ENCODE measurements at places on chromosomes 5 and 9.

DNA sequence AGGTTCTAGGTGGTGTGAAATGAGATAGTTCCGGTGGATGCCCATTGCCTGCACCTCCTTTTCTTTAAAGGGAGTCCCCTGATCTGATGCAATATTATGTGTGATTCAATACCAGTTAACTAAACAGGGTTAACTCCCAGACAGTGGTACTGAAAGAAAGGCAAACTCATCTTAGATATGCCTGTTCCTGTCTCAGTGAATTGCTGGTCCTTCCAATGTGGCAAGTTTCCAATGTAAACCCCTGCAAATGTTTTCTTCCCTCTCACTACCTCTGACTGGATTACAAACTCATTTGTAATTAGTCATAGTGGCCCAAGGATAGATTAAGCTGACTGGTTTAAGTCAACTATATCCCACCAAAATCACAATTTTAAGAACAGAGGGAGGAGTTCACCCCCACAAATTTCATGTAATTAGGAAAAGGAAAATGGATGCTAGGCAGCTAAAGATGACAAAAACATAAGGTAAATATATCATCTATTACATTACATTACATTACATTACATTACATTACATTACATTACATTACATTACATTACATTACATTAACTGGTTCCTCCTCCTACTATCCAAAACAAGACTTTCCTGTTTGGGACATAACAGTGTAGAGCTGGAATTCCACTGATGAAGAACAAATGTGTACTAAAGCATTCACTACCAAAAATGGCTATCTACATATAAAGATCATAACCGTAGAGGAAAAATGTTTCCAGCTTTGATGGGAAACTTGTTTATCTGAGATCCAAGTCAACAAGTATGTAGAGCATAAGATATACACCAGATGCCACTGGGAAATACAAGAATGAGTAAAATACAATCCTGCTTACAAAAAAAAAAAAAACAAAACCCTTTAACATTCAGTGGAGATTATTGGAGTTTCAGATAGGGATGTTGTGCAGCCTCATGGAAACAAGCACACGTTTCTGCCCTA lies 121.5 kb upstream of the SNX2 start:
- no peak for DNase-seq

DNA sequence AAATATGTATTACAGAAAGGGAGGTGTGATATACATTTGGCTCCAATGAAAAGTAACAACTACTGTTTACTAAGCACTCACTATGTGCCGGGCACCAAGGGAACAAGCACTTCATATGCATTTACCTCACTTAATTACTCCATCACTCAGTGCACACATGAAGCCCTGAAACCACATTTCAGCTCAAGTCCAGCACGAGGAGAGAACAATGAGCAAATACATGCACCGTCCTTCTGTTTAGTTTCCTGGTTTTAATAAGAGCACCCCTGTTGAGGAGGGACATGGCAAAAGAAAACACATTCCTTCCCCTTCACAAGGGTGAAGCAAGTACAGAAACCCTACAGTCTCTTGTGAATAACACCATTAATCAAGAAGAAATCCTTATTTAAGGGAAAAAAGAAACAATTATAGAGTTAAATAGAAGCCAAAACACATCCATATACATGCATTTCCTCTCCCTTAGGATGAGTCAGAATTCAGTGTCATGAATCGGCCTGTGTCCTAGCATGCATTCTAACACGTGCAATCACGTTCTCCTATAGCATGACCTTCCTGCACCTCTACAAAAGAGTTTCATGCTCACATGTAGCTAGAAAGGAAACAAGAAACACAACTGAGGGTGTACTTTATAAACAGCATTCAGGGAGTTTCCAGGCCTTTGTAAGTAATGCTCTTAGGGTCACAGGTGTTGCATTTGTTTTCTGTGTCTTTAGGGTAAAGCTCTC lies 411.6 kb downstream of the BNC2 start:
- DNase-seq: no peak

DNA sequence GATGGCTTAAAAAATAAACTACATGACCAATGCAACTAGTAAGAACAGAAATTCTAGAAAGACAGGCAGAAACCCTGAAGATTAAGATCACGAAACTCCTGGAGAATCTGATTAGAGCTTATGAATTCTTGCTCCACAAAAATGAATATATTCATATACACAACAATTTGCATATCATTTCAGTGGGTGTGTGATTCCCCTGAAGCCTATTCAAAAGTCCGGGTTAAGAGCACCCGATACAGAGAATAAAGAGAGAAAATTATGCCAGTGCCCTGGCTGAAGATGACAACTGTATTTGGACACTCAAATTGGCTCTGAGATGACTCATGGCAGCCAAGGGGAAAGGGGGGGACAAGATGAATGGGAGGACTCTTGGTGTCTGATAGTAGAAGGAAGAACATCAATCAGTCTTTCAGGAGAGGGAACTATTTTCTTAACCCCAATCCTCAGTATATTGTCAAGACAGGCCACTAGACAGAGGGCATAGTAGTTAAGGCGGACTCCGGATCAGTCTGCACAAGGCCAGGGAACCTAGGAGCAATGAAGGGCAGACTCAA lies 6.0 kb downstream of the TMOD1 start:
- DNase-seq: no peak

DNA sequence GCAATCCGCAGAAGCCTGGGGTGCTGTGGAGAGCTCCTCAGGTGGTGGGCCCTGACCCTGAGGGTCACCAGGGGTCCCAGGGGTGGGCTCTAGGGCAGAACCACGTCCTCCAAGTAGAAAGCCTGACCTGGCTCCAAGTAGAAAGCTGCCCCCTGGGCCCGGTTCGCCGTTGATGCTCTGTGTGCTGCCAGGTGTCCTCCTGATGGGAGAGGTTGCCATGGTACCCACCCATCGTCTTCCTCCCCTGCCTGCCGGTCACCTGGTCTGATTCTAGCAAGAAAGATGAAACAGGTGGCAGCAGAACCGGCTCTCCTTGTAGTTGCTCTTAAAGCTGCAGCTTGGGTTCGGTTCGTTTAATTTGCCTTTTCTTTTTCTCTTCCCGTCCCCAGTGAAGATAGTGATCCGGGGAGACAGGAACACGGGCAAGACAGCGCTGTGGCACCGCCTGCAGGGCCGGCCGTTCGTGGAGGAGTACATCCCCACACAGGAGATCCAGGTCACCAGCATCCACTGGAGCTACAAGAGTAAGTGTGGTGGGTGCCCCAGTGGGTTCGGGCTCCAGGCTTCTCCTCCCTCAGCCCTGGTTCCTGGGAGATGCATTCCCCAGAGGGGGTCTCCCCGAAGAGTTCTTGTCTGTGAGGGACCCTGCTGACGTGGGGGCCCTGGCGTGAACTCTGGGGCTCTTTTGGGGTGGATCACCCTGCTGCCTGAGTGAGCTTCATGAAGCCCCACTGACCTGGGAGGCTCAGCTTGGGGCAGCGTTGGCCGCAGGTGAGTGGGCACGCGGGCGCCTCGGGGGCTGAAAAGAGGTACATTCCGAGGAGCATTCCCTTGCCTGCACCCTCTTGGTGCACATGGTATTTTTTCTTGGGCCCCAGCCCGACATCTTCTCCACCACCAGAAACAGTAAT lies 15.6 kb downstream of the RABL6 start:
- DNase-seq: no peak

DNA sequence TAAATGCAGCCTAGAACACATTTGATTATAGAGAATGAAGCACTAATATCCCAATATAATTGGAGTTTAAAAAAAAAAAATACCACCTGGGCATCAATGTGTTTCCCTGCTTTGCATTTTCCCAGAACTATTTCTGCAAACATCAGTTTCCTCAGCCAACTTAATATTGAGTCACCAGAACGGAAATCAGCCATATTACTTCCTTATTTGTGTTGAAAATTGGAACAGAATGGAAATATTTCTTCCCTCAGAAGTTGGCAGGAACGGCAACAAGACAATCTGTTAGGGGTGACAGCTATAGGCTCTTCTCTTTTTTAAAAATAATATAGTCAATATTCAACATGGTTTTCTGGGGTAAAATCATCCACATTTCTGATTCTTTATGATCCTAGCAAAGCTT lies 4.0 kb downstream of the MFAP3 start:
- DNase-seq: no peak

DNA sequence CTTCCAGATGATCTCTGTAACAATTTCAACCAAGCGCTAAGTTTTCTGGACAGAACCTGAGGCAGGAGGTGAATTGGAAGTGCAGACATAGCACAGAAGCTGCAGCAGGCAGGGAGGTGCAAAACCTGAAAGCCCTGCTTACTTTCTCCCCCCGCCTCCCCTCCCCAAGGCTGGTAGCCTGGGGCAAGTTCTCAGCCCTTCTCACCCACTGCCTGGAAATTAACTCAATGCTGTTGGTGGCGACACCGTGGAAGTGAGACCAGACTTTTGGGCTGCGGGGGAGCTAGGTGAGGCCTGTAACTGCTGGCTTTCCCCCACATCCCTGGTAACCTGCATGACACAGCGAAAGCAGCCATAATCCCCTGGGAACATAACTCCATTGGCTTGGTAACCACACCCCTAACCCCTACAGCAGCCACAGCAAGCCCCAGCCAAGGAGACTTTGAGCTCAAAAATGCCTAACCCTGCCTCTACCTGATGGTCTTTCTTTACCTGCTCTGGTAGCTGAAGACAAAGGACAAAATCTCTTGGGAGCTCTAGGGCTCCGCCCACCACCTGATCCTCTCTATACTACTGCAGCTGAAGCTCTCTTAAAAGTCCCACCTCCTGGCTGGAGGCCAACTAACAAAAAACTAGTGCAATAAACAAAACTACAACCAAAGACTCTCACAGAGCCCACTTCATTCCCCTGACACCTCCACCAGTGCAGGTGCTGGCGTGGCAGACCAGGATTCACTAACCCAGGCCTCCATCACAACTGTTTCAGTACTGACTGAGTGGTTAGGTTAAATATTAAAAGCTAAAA lies 11.9 kb upstream of the OR13C8 start:
- no peak for DNase-seq

- no peak for DNase-seq
Measured at GRCh38 chr5:126002222-126002897, 420.8 kb upstream of the GRAMD2B start.

DNA sequence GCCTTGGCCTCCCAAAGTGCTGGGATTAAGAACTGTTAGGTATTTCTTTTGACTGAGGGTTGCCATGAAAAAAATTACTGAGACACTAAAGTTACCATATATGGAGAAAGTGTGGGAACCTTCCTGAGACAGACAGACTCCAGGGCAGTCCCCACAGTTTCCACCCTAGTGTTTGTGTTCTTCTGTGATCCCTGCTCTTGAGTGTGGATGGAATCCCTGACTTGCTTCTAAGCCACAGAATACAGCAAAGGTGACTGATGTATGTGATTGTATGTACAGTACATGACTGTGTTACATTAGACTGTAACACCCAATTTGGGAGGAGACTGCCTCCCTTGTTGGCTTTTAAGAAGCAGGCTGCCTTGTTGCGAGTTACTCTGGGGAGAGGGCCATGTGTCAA lies 24.7 kb upstream of the ADAM19 start:
- DNase-seq: no peak

DNA sequence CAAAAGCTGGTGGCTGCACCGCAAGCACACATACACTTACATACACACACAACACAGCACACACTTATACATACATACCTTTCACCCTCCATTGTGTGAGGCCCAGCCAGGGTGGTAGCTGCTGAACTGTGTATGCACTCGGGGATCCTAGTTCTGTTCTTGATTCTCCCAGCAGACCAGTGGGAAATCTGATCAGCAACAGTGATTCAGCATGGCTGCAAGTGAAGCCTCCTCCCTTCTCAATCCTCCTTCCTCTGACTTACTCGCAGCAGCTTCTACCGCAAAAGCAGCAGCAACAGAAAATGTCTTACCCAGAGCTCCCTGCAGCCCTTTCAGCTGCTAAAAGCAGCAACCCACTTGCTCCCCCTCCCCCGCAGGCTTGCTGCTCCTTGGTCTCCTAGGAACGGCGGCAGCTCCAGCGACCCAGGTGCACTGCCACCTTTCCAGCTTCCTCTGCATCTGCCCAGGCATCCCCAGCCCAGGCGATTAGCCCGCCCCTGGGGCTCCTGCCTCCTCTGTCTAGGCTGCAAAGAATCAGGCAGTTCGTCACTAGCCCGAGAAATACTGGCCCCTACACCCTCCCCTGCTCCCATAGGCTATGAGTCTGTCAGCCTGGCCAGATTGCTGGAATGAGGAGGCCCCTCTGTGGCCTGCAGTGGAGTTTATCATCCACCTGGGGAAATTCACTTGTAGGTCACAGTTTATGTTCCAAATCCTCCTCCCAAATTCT lies at the start of gene KLHL3:
KLHL3 (minus strand) TSS at position 535 of the 730 bp plus-strand sequence; CDS start at position 92, 443 bp downstream.
- DNase-seq: no peak

- DNase-seq: no peak
Measured at GRCh38 chr9:108323615-108324014, 532.2 kb downstream of the ACTL7B start.

GRCh38 chr9:23643656-23644258 lies 182.3 kb downstream of the ELAVL2 start:
- DNase-seq: no peak

DNA sequence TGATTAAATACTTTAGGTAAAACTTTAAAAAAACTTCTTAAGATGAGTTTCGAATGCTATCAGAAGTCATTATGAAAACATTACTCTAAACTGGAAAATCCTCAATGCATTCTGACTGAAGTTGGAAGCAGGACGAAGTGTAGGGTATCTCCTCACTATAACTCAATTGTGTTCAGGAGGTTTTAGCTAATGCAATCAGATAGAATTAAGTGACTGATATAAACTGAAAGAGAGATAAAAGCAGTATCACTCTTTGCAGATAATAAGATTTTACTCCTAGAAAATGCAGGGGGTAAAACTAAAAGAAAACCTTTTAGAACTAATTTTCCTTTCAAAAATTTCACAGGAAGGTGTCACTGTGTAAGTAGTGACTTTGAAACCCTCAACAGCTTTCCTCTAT lies 22.1 kb downstream of the TAS2R1 start:
- DNase-seq: no peak

- no peak for DNase-seq
Measured at GRCh38 chr5:132762246-132763000, 14.6 kb downstream of the SEPTIN8 start.

GRCh38 chr5:2700876-2701275 lies 50.6 kb downstream of the IRX2 start:
- no peak for DNase-seq

GRCh38 chr5:31972558-31972957 lies 201.6 kb downstream of the GOLPH3 start:
- no peak for DNase-seq

- no peak for DNase-seq
Measured at GRCh38 chr9:81694541-81694940, 5.2 kb upstream of the TLE1 start.

DNA sequence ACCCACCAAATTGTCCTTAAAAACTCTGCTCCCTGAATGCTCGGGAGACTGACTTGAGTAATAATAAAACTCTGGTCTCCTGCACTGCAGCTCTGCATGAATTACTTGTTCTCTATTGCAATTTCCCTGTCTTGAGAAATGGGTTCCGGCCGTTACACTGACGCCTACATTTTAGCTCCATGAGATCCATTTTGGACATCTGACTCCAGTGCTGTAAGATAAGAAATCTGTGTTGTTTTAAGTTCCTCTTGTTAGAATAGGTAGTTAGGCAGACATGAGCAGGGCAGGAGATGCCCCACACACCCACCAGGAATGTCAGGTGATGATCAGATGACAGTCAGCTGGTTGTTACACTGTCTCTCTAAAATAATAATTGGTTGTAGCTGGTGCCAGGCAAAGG lies 125.8 kb upstream of the SHB start:
- DNase-seq: no peak

- no peak for DNase-seq
Measured at GRCh38 chr5:43515678-43516048, 715 bp upstream of the C5orf34 start.

Data from activated CD4-positive, alpha-beta T cell treated with anti-CD3 and anti-CD28 coated beads for 1 hour (primary cell).